ENCODE measurements at places on chromosomes 3 and 15. TPM values are rescaled to one million over a fixed set of nuclear protein-coding genes. Genes with fewer than 3 reads are reported as not detected.

Gene TOPAZ1
- not detected for total RNA-seq

Gene CELSR3
- total RNA-seq = 6.4 TPM

Gene CLDN16
- not detected for total RNA-seq

Gene TM4SF4
- not detected for total RNA-seq

Gene SNRPN
- 95.9 TPM for total RNA-seq

Gene ACKR4
- total RNA-seq = not detected

Gene GCSAM
- 18.5 TPM for total RNA-seq

- H3K27ac ChIP-seq = no peak overlapping the region
- no peaks in the 10 kb centered on the region for H3K27me3 ChIP-seq
- DNase-seq = no peak
- no peak overlapping the region for H3K4me3 ChIP-seq
These were observed 28.1 kb downstream of the ERICH6 start for GRCh38 chr3:150675587-150675986.

DNA sequence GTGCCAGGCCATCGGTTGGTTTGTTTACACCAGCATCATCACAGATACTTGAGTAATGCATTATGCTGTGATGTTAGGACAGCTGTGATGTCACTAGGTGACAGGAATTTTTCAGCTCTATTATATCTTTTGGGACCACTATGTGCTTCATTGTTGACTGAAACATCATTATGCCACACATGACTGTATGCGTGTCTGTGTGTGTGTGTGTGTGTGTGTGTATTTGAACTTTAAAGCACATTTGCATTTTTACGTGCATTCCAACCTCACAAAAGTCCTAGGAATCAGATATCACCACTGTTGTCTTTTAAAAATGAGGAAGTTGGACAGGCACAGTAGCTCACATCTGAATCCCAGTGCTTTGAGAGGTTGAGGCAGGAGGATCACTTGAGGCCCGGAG, 223.0 kb downstream of the TBL1XR1 start:
- no peaks in the 10 kb centered on the region for H3K36me3 ChIP-seq
- H3K27ac ChIP-seq = no peak overlapping the region
- no peak overlapping the region for H3K4me3 ChIP-seq
- DNase-seq = no peak

- H3K27me3 ChIP-seq = no peaks in the 10 kb centered on the region
- no peak for DNase-seq
- H3K4me1 ChIP-seq = peaks cover 7% of the 10 kb centered on the region
- no peaks in the 10 kb centered on the region for H3K36me3 ChIP-seq
- H3K4me3 ChIP-seq = peak overlapping the region; percentile 26
These were observed 15.9 kb downstream of the CD200R1 start for GRCh38 chr3:112958811-112959560.

- no peaks in the 10 kb centered on the region for H3K4me1 ChIP-seq
- H3K4me3 ChIP-seq = no peak overlapping the region
- H3K36me3 ChIP-seq = no peaks in the 10 kb centered on the region
- no peak for DNase-seq
These were observed 27.0 kb downstream of the CHCHD6 start for GRCh38 chr3:126731044-126731443.

DNA sequence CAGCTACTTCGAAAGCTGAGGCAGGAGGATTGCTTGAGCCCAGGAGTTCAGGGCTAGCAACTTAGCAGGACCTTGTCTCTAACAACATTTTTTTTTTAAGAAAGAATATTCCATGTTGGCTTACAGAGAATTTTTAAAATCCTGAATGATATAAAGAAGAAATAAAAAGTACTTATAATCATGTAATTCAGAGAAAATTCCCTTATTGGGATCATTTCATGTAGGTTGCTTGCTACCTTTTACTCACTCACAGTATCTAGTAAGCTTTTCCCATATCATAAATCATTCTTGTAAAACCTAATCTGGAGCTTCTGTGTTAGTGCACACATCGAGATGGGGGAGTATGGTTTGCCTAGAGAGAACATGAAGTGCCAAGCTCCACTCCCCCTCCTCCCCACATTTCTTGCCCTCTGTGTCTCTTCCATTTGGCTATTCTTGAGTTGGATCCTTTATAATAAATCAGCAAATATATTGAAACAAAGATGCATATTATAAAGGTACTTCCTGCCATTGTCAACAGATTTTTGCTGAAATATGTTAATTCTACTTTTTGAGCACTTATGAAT, 13.6 kb downstream of the TF start:
- no peak for DNase-seq
- H3K27ac ChIP-seq = no peak overlapping the region
- no peaks in the 10 kb centered on the region for H3K27me3 ChIP-seq
- H3K4me1 ChIP-seq = no peaks in the 10 kb centered on the region

DNA sequence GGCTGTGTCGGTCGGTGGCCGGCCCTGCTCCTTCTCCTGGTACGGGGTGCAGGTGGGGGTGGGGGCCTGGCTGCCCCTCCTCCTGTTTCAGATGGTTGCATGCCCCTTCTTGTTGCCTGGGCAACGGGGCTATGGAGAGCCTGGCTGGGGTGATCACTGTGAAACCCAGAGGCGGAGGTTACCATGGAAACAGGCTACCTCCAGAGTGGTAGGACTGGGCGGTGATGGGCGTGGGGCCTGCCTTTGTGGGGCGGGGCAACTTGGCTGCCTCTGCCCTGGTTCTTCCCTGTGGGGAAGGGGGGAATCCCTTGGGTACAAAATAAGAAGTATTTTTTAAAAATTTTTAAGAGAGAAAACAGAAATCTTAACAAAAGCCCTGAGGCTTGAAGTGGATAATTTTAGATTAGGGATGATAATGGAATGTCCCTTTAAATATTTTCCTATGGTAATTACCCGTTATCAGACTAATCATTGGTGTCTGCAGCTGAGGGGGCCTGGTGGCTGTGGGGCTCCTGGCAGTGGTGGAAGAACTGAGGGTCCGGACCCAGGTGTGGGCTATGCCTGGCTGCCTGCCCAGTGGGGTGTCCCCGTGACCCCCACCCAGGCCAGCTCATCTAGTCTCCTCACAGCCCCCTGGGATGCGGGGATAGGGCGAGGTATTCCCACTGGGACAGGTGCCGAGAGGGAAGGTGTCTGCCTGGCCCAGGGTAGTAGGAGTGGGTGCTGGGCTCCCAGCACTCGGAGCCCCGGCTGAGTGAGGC, 32.5 kb downstream of the PLXNA1 start:
- H3K4me1 ChIP-seq = no peaks in the 10 kb centered on the region
- DNase-seq = no peak
- H3K36me3 ChIP-seq = no peaks in the 10 kb centered on the region
- H3K27ac ChIP-seq = no peak overlapping the region
- no peak overlapping the region for H3K4me3 ChIP-seq

DNA sequence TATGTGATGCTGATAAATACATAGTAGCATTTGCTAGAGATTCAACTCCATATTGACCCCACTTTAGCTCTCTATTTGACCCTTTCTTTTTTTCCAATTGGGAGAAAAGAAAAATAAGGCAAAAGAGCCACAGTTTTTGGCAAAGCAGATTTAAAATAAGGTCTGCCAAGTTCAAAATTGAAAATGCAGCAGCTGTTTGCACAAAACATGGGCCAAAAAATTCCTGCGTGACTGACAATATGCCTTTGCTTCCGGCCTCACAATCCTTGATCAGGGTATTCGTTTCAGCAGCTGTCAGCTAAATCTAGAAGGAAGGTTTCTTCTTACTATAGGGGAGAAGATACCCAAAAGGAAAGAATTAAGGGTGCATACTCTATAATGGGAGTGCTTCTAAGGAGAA, 563.5 kb upstream of the CCDC54 start:
- no peak overlapping the region for H3K4me3 ChIP-seq
- DNase-seq = no peak
- no peaks in the 10 kb centered on the region for H3K4me1 ChIP-seq
- no peak overlapping the region for H3K27ac ChIP-seq
- no peaks in the 10 kb centered on the region for H3K36me3 ChIP-seq

DNA sequence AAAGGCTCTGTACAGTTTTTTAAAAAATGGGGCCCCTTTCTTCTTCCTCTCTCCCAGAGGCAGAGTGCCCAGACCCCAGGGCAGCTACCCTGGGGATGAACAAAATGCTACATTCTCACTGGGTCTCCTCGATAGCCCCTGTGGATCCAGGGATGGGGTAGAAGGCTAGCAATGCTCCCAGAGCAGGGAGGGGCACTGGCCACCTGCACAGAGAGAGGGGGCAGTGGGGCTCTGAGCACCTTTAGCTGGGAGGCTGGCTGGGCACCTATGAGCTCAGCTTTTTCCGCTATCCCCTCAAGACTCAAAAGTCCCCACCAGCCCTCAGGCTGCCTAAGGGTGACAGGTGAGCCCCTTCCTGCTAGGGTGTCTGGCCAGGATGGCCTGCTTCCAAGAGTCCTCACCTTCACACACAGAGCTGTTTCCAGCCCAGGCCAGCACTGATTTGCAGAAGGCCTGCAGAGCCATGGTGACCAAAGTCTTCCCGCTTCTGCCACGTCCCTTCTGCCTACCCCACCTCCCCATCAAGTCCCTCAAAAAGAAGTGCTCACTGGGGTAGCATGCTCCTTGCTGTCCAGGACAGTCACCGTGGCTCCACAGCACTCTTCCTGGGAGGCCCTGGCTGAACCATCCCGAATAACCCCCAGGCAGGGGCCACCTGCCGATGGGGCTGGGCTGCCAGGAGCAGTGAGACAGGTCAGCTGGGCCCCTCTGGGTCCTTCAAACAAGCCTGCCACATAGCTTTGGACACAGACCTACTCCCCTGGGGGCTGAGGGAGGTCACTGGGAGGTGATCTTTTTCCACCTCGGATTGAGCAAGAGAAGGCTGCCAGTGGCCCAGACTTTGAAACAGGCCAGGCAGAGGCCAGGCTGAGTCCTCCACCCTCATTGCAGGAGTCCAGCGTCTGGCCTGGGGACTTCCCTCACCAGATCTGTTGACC, 20.4 kb downstream of the BMF start:
- no peak overlapping the region for H3K27ac ChIP-seq
- H3K4me1 ChIP-seq = no peaks in the 10 kb centered on the region
- no peak overlapping the region for H3K4me3 ChIP-seq
- no peaks in the 10 kb centered on the region for H3K27me3 ChIP-seq
- DNase-seq = no peak

- DNase-seq = no peak
- no peak overlapping the region for H3K4me3 ChIP-seq
- no peaks in the 10 kb centered on the region for H3K27me3 ChIP-seq
- no peak overlapping the region for H3K27ac ChIP-seq
These were observed 322.6 kb downstream of the THSD4 start for GRCh38 chr15:71437919-71438318.

DNA sequence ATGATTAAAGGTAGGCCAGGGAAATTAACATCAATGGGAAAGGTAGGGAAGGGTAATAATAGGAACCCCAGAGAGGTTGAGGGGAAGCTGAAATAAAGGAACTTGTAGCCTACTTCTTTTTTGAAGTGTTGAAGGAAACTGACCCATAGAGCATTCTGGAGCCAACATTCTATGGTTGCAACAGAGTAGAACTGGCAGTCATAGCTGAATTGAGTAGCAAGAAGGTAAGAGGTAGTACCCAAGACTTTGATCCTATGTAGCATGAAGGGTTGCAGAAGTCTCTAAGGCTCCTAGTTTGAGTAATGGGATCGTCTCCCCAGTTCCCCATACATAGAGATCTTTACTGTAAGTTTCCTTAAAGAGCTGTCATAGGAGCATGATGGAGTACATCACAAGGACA, 7.4 kb upstream of the ZNF774 start:
- H3K27ac ChIP-seq = no peak overlapping the region
- H3K36me3 ChIP-seq = no peaks in the 10 kb centered on the region
- no peaks in the 10 kb centered on the region for H3K27me3 ChIP-seq
- H3K4me3 ChIP-seq = no peak overlapping the region
- H3K4me1 ChIP-seq = peaks cover 3% of the 10 kb centered on the region
- DNase-seq = no peak

- no peak overlapping the region for H3K27ac ChIP-seq
- DNase-seq = no peak
- no peaks in the 10 kb centered on the region for H3K27me3 ChIP-seq
- H3K4me1 ChIP-seq = no peaks in the 10 kb centered on the region
- H3K4me3 ChIP-seq = no peak overlapping the region
- H3K36me3 ChIP-seq = no peaks in the 10 kb centered on the region
These were observed 39.3 kb upstream of the FURIN start for GRCh38 chr15:90829126-90829525.

DNA sequence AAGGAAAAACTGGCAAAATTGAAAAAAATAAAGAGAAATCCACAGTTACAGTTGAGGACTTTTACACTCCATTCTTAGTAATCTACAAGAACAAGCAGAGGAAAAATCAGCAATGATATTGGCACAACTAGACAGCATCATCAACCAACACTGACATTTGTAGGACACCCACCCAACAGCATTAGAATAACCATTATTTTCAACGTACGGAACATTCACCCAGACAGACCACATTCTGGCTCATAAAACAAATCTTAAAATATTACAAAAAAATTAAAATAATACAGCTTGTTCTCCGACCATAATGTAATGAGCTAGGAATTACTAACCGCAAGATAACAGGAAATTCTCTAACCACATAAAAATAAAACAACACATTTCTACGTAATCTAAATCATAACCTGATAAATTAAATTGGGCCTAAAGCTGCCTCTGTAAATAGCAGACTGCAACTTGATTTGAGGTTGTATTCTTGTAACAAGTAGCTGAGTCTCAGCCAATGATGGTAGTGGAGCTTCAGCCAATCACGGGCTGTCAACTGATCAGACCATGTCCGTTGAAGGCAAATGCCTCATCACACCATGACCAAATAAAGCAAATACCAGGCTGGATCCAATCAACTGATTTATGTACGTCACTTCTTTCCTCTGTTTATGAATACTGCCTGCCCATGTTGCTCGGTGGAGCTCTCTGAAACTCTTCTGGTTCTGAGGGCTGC, 9.2 kb downstream of the PLSCR4 start:
- no peak overlapping the region for H3K27ac ChIP-seq
- no peak overlapping the region for H3K4me3 ChIP-seq
- H3K36me3 ChIP-seq = no peaks in the 10 kb centered on the region
- H3K27me3 ChIP-seq = no peaks in the 10 kb centered on the region
- DNase-seq = no peak

- H3K4me1 ChIP-seq = no peaks in the 10 kb centered on the region
- DNase-seq = no peak
- no peaks in the 10 kb centered on the region for H3K27me3 ChIP-seq
- no peaks in the 10 kb centered on the region for H3K36me3 ChIP-seq
- no peak overlapping the region for H3K4me3 ChIP-seq
These were observed 51.6 kb upstream of the NR2E3 start for GRCh38 chr15:71758711-71759110.

GRCh38 chr15:45641999-45642932, 7.4 kb downstream of the SQOR start:
- H3K36me3 ChIP-seq = no peaks in the 10 kb centered on the region
- DNase-seq = no peak
- H3K4me3 ChIP-seq = no peak overlapping the region
- peaks cover 16% of the 10 kb centered on the region for H3K4me1 ChIP-seq
- no peak overlapping the region for H3K27ac ChIP-seq

- no peak for DNase-seq
- no peaks in the 10 kb centered on the region for H3K36me3 ChIP-seq
- H3K27ac ChIP-seq = no peak overlapping the region
- H3K4me1 ChIP-seq = no peaks in the 10 kb centered on the region
- H3K4me3 ChIP-seq = no peak overlapping the region
- no peaks in the 10 kb centered on the region for H3K27me3 ChIP-seq
These were observed 60.6 kb upstream of the XCR1 start for GRCh38 chr3:46087871-46088270.

- DNase-seq = no peak
- H3K27me3 ChIP-seq = no peaks in the 10 kb centered on the region
- peaks cover 45% of the 10 kb centered on the region for H3K4me1 ChIP-seq
- H3K4me3 ChIP-seq = peak overlapping the region; percentile 83
- peak overlapping the region; percentile 88 for H3K27ac ChIP-seq
These were observed 101.4 kb downstream of the KLHL25 start for GRCh38 chr15:85693277-85693676.
